Mesenteric fat pad (tissue), 1 donor: ENCODE measurements at places on chromosomes 1 and 21. TPM values are rescaled to one million over a fixed set of nuclear protein-coding genes. Genes with fewer than 3 reads are reported as not detected.

DNA sequence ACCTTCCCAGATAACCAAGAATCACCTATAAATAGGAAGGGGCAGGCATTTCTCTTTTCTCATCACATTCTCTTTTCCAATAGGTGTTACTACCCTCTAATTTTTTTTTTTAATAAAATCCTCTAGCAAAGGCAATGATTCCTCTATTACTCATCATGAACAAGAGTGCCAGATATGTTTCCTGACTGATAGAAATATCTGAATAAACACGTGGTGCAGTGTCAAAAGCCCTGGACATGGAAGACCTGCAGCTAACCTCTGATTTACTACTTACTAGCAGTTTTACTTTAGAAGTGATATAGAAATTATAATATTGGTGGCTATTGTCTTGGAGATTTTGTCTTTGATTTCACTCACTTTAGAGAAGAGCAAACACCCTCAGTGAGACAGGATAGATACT, 194.6 kb upstream of the SAMSN1 start:
- no peak for DNase-seq

GRCh38 chr1:91779548-91780021, 106.4 kb downstream of the TGFBR3 start:
- DNase-seq = no peak

DNA sequence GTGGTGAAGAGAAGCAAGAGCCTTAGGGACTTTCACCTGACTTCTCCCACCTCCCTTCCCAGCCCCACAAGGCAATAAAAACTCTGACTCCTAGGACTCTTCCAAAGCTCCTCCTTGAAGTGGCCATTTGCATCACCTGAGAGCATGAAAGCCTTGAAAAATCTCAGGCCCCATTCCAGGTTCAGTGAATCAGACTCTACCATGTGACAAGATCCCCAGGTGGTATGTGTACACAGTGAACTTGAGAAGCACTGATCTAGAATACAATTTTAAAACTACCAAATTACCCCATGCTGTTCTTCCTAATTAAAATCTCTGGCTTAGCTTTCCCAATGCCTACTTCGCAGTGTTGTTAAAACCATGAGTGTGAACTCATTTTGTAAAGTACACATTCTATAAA, 195.1 kb upstream of the SAMSN1 start:
- no peak for DNase-seq

- no peak for DNase-seq
Measured at GRCh38 chr1:111281411-111281810, 9.2 kb upstream of the CHIA start.

DNA sequence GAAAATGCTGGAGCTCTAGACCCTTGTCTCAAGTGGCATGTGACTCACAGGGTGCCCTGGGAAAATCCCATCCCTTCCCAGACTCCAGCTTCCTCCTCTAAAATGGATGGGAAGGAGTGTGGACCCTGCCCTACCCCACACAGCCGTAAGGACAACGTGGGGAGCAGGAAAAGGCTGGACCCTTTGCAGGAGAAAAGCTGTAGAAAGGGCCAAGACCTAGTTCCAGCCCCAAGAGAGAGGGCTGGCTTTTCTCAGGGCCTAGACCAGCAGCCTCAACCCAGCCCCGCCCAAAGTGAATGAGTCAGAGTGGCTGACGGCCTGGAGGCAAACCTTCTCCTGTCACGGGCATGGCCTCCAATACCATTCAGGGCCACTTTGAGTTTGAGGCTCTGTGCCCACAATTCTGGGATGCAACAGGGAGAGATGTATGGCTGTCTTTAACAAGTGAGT, 1.1 kb downstream of the LAMB3 start:
- no peak for DNase-seq

GRCh38 chr1:219883400-219884332, 44.7 kb downstream of the SLC30A10 start:
- DNase-seq = no peak

DNA sequence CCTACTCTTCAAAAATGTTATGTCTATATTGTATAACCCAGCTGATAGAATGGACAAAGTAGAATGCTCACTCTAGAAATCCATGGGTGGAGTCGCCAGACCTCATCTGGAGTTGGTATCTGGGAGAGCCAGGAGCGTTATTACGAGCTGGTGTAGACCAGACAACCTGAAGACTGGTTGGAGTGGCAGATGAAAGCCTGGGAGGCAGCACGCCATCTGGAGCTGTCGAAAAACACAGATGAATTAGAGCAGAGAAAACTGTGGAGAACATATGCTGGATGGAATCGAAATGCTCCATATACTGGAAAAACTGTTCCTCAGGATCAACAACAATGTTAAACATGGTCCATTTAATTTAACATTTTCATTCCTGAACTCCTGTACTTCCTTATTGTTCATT, 333.6 kb downstream of the KCTD3 start:
- no peak for DNase-seq

GRCh38 chr1:28508435-28508754, 2.6 kb downstream of the RCC1 start:
- no peak for DNase-seq

DNA sequence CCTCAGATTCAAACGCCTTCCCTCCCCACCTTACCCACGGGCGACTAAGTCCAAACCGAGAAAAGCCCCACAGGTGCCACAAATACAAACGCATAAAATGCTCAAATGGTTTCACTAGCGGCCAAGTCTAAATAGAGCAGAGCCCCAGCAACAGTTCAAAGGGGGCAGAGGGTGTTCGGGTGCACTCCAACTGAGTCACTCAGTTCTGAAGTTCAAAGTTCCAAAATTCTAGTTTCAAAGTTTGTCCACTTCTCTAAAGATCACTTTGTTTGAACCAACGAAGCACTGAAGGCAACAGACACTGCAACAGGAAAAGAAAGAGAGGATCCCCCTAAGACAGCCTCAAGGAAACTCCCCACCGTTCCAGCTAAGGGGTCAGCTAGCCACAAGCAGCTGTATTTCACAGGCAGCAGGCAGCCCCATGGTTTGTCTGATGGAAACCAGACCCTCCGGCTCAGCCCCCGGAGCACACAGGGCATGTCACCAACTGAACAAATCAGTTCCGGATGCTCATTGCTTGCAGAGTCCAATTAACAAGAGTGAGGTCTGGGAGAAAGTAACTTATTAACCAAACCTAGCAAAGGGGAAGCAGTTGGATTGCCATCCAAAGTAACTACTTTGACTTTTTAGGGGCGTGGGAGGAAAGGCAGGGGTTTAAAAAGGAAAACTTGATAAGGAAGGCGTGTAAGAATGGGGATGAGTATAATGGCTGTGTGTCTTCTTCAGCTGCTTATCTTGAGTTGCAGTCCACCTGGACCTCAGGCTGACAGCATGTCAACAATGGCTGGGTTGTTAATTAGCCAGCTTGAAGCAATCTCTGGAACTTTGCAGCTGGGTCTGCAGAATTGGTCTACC, 1423.9 kb upstream of the PRMT6 start:
- DNase-seq = no peak

- no peak for DNase-seq
Measured at GRCh38 chr1:183506561-183506960, 34.3 kb downstream of the SMG7 start.

DNA sequence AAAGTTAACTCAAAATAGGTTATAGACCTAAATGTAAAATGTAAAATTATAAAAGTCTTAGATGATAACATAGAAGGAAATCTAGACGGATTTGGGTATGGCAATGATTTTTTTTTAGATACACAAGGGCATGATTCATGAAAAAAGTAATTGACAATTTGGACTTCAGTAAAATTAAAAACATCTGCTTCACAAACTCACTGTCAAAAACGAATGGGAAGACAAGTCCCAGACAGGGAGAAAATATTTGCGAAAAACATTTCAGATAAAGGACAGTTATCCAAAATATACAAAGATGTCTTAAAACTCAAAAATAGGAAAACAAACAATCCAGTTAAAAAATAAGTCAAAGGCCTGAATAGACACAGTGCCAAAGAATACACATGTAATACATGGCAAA, 9.7 kb upstream of the PTGS2 start:
- no peak for DNase-seq

GRCh38 chr1:154352245-154352580, 26.9 kb downstream of the ATP8B2 start:
- no peak for DNase-seq

GRCh38 chr1:95641386-95641785, 407.4 kb downstream of the RWDD3 start:
- no peak for DNase-seq

DNA sequence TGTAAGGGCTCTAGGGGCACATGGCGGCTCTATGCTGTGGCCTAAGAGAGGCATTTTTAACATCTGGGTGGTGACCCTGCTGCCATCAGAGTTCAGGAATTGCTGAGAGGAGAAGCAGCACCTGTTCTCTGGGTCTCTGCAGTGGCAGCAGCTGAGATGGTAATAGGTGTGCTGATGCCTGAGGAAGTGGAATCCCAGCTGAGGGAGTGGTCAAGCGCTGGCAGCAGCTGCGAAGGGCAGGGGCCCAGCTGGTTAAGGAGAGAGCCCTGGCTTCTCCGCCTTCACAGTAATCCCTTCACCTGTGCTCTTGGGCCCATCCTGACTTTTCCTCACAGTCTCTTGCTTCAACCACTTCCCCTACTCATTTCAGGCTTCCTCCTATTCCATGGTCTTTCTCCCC, 39.8 kb downstream of the GJA5 start:
- no peak for DNase-seq

DNA sequence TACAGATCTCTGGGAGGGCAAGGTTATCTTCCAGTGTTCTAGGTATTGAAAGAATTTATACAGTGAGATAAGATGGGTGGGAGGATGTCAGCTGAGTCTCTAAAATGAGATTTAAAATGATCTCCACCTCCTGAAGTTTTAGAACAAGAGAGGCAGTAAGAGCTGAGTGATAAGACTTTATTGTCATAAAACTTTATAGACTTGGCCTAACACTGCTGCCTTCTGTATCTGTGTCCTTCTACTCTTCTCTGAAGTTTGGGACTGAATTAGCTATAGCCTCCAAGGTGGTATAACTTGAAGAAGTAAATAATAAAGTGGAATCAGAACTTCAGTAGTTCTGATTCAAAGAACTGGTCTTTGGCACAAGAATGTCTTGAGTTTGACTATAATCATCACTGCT, 48.3 kb downstream of the SUCO start:
- no peak for DNase-seq

DNA sequence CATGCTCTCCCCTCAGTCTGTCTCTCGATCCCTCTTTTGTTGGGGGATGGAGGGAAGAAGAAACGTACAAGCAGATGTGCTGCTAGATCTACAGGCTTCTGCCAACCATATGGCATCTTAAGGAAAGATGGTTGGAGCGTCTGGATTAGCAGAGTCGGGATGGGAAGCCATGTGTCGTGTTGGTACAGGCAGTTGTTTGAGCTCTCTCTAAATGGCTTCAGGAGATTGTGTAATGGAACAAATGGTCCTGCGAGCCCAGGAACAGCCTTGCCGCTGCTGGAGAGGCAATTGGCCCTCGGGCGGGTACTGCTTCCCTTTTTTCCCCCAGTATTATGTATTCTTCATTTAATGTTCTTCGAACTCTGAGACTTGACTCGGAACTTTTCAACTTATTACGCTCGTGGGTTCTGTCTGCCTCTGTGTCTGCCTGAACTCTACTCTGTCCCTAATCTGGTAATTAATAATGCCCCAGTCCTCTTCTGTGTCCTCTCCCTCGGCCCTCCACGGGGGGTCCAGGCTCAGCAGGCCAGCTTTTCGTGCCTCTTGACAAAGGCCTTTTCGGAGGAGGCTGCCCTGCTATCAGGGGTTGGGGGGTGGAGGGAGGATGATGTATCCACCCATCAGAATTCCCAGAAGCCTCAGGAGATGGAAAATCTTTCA, 215.3 kb downstream of the SDCCAG8 start:
- no peak for DNase-seq

DNA sequence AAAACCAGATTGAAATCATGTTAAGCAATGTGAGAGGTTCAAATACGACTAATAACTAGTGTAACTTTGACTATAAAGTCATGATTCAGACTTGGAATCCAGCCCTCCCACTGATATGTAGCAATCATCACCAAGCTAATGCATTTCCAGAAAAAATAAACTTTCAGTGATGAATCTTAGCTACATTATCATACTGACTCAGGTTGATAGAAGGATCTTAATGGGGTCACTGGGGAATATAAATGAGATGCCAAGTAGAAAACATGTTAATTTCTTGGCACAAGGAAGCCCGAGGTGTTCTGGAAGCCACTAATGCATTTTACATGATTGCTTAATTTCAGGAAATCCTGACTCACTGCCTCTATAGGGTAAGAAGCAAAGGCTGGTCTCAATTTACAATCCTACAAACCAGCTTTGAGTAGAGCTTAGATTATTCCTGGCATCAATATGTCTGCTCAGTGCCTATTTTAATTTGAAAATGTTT, 67.7 kb downstream of the SELENOF start:
- no peak for DNase-seq

DNA sequence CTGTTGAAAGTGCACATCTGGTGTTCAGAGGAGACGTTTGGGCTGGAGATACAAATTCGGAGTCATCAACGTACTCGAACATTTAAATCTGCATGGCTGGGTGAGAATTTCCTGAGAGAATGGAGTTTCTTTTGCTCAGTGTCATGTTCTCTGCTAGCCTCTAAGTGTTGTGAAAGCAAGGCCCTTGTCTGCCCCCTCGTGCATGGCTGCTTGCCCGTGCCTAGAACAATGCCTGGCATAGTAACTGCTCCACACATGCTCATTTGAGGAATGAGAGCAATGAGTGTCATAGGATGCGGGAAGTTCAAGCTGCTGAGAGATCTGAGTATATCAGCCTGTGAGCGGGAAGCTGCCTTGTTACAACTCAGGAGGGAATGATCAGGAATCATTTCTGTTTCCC, 171.1 kb upstream of the CSF3R start:
- no peak for DNase-seq

- no peak for DNase-seq
Measured at GRCh38 chr1:201692555-201693394, 136.2 kb upstream of the IPO9 start.

DNA sequence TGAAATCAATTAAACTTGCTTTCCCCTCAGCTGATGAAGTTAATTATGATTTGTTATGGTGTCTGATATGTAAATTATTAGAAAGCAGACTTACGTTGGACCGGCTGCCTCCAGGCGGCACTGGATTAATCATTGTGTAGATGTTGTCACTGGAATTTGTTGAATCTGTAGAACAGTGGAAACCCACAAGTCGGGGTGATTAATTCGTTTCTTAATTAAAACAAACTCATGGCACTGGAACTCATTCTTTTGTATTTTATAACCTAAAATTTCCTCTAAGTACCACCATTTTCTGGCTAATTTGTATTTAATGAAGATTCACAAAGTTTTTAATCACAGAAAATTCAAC, 39.0 kb downstream of the MRPL37 start:
- DNase-seq = no peak

GRCh38 chr1:97332716-97333115, 588.1 kb downstream of the DPYD start:
- DNase-seq = no peak

GRCh38 chr1:234163267-234163919, 209.9 kb upstream of the COA6 start:
- no peak for DNase-seq

CELA2B gene
- not detected for total RNA-seq

KRTAP24-1 gene
- total RNA-seq = not detected

SPATA1 gene
- 0.71 TPM for total RNA-seq

PGLYRP3 gene
- not detected for total RNA-seq

HEYL gene
- 9.4 TPM for total RNA-seq

MACF1 gene
- 386 TPM for total RNA-seq

LCA5L gene
- 0.55 TPM for total RNA-seq

VHLL gene
- not detected for total RNA-seq

CIART gene
- total RNA-seq = 3.5 TPM

USF1 gene
- 57.9 TPM for total RNA-seq

AADACL3 gene
- 0.19 TPM for total RNA-seq
